Stimulated activated CD8-positive, alpha-beta memory T cell treated with anti-CD3 and anti-CD28 coated beads, Interleukin-4, amount 100 ng/mL, for 4 hours (primary cell): ENCODE measurements at places on chromosomes 3 and 15.

DNA sequence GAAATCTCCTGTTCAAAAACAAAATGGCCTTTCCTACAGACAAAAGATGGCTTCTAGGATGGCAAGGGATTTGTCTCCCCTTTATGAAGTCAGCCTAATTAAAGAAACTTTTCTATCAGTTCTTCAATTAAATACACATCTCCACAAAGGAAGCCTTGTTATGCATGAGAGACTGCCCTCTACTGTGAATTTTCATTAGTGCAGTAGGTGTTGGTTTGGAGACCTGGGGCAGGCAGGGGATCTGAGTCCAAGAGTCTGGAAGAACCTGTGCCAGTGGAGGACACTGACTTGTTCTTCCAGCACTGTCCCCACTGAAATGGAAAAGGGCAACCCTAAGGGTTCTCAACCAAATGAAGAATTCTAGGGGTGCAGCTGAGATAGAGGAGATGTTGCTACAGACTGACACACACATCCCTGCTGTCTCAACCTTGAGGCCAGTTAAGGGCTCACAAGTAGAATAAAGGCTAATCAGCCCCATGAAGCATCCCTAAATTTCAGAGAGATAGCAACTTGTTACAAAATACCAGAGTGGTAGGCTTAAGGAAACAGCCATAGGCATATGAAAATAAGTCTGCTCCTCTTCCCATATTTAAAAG, 174.0 kb upstream of the PRICKLE2 start:
- no peak for DNase-seq

DNA sequence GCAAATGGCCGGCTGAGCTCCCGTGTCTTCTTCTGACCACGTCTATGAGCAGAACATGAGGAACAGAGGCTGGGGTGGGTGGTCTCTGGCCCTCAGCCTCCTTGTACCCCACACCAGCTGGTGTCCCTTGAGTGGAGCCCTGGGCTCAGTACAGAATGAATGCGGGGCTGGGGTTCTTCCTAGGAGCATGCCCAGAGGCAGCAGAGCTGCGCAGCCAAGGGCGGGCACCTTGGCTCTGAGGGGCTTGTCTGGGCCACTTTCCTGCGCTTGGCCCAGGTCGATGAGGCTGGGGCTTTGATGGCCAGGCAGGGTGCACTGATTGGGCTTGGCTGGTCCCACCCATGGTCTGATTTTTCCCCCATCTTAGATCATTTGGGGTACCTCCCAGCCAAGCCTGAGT, 6.4 kb downstream of the SCN5A start:
- no peak for DNase-seq

DNA sequence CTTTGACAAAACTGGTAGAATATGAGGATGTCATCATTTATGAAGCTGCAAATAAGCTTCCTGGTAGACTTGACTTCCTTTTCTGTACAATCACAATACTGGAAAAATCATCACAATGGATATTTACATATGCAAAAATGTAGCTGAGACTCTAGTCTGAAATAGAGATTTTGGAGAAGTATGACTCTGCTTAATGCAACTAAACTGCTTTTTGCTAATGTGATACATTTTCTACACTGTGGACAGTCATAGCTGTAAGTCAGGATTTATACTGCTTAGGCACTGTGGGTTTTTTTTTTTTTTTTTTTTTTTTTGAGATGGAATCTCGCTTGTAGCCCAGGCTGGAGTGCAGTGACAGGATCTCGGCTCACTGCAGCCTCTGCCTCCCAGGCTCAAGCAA, 34.5 kb upstream of the ST3GAL6 start:
- no peak for DNase-seq

GRCh38 chr3:177792311-177793030, 595.2 kb upstream of the TBL1XR1 start:
- no peak for DNase-seq

GRCh38 chr3:125715651-125716050, 120.4 kb upstream of the OSBPL11 start:
- DNase-seq = no peak

DNA sequence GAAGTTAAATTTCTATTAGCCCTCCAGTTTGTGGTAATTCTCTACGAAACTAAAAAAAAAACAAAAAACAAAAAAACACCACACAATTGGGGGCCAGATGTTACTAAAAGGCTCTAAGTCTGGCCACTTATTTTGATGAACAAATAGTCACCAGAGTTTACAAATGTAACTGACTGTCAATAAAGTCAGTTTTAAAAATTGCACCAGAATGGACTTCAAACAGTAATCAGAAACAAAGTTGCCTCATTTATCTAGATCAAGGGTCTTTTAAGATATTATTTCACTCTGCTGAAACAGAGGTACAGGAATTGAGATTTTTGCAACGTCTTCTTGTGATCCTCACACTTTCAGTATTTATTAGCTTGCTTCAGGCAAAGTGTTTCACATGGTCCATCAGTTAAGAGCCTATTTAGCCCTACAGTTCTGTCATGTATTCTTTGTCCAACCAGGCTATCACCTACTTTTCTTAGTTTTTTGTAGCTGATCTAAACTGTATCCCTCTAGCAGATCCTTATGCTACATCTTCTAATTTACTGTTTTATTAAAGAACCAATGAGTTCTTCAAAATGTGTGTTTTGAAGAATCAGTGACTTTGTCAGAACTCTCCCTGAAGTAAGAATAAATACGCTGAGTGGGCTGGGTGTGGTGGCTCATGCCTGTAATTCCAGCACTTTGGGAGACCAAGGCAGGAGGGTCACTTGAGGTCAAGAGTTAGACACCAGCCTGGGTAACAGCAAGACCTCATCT, 74.7 kb downstream of the ANKRD28 start:
- no peak for DNase-seq

DNA sequence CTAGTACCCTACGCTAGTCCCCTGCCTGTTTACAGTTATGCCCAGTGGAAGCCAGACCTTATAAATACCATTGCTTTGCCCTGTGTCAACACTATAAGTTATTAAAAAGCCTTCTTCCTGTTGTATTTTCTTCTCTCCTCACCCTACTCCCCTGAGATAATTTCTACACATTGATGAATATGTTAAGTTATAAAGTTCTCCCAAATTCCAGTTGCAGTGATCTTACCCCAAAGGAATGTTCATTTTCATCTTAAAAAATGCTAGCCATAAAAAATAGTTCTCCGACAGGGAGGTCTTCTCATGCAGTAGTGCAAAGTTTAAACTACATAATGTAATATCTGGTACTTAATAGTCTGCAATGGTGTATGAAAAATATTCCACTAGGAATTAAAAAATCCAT, 58.6 kb downstream of the MAP2K5 start:
- DNase-seq = no peak

DNA sequence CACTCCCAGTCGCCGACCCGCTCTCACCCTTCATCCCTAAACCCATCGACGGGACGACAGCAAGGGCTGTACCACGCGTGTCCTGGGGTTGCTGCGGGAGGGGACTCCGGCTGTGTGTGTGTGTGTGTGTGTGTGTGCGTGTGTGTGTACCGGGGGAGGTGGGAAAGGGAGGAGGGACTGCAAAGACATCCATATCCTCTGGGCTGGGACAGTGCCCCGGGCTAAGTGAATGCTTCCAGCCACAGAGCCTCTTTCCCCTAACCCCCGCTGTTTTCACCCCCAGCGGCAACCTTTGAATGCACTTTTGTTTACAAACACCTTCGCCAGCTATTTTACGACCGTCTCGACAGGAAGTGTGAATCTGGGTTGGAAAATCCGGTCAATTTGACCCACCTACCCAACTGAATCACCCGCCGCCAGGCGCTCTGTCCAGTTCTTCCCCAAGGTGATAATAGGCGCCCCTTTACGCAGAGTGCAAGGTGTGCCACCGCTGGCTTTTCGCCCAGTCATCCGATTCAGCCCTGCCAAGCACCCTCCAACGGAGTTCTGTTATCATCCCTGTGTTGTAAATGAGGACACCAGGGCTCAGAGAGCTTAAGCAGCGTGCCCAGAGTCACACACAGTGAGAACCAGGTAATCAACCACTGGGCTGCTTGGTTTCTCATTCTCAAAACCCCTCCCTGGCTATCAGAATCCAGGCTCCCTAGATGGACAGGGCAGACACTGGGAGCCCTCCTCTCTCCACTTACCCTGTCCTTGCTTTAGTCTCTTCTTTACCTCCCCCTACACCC, 739 bp upstream of the AMOTL2 start:
- DNase-seq = no peak

DNA sequence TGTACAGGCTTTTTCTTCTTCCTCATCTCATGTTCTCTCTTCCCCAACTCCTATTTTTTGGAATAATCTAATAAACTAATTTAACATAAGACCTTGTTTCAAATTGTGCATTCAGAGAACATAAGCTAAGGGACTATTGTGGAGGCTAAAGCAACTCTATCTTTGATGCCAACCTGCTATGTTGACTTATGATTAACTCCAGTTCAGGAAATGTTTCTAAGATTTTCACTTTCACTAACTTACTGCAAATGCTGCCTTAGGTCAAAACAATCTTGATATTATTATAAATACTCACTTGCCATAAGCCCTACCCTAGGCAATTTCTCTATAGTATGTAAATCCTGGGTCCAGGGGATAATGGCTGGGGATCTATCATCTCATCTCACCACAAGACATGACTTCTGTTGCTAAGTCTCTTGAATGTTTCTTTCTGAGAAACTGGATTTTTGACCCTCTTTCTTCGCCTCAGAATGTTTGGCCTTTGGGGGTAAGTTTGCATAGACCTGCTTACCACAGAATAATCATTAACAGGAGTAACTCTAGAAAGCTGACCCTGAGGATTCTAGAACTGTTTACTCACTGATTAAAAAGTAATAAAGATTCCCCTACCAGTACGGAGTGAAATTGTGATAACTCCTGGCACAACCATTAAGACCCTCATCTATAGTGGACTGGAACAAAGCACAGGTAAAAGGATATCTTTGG, 768.1 kb downstream of the GBE1 start:
- DNase-seq = no peak

- DNase-seq = no peak
Observed at GRCh38 chr3:50287262-50287661, 5.0 kb downstream of the IFRD2 start.

DNA sequence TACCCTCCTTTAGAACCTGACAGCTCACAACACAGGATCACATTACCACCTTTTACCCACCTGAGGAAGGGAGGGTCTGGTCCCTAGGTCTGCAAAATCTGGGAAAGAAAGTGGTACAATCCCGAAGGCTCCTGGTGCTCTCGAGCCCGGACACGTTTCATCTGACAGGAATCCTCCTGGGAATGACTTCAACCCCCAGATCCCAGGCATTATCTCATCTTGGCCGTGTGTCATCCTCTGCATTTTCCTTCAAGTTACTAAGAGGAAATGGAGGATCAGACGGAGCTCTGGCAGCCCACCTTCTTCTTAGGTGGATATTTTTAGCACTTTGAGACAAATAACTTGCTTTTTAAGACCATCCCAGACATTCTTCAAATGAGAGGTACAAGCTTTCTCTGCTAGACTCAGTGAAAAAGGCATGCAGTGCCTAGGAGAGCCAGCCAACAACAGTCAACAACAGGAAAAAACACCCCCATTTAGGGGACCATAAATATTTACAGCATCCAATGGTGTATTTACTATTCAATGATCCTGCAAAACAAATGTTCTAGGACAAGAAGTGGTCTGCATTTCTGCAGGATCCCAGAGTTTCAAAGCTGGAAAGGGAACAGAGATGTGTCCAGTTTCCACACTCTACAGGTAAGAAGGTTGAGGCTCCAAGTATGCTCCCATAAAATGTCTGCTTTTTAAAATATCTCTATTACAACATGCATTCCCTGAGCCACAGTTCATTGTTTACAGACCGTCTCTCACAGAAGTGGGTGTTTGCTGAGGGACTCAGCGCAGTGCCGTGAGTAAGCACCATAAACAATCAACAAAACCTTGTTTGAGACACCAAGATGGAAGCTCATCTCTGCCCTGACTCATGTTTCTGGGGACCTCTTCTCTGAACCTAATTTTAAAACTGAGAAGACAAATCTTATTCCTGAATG, 38.3 kb upstream of the ARHGEF3 start:
- DNase-seq = no peak

DNA sequence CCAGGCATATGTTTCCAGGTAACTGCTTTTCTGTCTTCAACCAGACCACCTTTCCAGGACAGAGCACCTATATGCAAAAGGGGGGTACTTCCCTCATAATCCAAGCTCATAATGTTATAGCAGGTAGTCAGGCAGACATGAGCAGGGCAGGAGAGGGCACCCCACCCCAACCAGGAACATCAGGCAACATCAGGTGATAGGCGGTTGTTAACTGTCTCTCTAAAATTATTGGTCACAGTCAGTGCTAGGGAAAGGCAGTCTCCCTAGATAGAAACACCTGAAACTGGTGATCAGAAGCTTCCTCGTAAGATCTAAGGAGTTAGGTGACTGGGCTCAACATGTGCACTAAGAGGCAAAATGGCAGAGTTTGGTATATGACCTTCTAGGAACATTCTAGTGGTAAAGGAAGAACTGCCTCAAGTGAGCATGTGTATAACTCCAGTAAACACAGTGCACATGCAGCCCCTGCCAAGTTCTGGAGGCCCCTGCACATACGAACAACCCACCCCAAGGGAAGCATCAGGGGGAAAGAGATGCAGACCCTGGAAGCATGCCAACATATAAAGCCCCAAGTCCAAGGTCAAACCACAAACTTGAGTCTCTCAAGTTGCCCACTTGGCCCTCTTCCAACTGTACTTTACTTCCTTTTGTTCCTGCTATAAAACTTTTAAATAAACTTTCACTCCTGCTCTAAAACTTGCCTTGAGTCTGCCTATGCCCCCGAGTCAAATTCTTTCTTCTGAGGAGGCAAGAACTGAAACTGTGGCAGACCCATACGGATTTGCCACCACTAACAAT, 270.9 kb downstream of the ULK4 start:
- DNase-seq = no peak

DNA sequence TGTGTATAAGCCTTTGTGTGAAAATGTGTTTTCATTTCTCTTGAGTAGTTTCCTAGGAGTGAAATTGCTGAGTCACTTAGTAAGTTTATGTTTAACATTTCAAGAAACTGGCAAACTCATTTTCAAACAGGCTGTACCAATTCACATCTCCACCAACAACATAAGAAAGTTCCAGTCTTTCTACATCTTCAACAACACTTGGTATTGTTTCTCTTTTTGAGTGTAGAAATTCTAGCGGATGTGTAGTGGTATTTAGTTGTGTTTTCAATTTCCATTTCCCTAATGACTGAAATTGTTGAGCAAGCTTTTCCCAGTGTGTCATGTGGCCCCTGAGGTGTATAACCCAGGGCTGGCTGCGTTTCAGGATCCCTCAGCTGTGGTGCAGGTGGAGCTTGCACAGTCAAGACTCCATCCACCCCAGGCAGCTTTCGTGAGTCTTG, 258.5 kb downstream of the PDCD6IP start:
- DNase-seq = no peak

- no peak for DNase-seq
Observed at GRCh38 chr3:78830470-78830869, 937.3 kb downstream of the ROBO1 start.
